ENCODE measurements at places on chromosomes 6 and 20.
A peak's percentile ranks its signal among the peaks of the same experiment; 100 is the strongest.

DNA sequence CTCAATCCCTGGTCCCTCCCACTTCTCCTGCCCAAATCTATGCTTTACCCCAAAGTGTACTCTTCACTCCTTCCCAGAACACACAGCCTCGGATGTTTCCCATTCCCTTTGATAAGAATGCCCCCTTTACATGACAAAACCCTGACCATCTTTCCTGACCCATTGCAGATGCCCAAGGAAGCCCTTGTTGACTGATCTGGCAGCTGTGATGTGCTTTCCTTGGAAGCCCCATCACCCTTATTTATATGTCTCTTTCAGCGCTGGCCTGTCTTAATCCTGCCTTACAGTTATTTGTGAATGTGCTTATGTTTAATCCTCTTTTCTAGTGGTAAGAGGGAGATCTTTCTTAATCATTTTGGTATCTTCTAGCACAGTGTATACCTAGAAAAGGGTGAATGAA is 523.1 kb downstream of the CD83 start:
- DNase-seq, result no peak

- DNase-seq, result peak; percentile 98
Measured at GRCh38 chr20:32285621-32286371, 8.3 kb downstream of the KIF3B start.

GRCh38 chr20:38170826-38171674 is 6.0 kb upstream of the TGM2 start:
- DNase-seq, result no peak

- DNase-seq, result no peak
Measured at GRCh38 chr6:123439371-123439770, 197.4 kb downstream of the TRDN start.

DNA sequence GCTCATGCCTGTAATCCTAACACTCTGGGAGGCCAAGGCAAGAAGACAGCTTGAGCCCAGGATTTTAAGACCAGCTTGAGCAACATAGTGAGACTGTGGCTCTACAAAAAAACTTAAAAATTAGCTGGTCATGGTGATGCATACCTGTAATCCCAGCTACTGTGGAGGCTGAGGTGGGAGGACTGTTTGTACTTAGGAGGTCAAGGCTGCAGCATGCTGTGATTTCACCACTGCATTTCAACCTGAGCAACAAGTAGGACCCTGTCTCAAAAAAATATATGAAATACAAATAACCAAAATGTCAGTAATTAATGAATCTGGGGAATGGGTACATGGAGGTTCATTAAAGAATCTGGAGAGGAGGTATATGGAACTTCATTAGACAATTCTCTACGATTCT is 9.9 kb downstream of the FKBP5 start:
- no peak for DNase-seq

DNA sequence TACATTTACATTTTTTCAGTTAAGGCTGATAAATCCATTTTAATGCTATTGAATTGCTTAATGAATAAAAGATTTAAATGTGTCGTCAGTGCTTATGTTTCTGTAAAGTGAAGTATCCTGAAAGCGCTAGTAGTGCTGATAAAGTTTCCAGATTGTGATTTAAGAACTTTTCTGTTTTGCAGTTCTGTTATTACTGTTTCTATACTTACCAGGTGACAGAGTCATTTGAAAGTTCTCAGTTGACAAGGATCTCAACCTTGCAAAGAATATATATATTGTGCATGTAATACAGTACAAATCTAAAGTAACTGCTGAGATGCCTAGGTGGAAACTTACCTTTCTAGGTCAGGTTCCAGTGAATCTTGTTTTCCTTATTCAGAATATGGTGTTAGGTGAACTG is 201.8 kb downstream of the ARID1B start:
- no peak for DNase-seq

GRCh38 chr6:49522710-49523593 is 23.2 kb downstream of the GLYATL3 start:
- DNase-seq, result no peak

DNA sequence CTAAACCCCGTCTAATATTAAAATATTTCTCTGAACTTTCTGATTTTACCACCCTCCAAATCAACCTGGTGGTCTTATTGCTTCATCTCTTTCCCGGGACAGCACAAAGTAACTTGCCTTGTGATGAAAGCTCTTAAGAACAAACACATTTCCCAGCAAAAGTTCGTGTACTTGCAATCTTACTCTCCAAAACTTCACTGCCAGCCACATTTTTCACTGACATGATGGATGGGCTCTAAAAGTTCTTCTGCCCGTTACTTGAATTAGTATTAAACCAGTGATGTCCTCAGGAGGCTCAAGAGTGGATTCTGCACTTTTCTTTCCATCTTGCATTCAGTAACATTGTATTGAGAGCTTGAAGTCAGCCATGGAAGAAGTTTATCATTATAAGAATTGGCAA is 731.6 kb upstream of the GJE1 start:
- DNase-seq, result no peak

DNA sequence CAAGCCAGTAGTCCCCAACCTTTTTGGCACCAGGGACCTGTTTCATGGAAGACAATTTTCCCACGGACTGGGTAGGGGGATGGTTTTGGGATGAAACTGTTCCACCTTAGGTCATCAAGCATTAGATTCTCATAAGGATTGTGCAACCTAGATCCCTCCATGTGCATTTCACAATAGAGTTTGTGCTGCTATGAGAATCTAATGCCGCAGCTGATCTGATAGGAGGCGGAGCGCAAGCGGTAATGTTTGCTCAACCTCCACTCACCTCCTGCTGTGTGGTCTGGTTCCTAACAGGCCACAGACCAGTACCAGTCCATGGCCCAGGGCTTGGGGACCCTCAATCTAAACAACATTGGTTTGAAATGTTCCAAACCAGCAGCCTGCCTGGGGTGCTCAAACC is 137.0 kb upstream of the STXBP5 start:
- no peak for DNase-seq

GRCh38 chr6:120951258-120951657 is 383.0 kb downstream of the TBC1D32 start:
- no peak for DNase-seq

DNA sequence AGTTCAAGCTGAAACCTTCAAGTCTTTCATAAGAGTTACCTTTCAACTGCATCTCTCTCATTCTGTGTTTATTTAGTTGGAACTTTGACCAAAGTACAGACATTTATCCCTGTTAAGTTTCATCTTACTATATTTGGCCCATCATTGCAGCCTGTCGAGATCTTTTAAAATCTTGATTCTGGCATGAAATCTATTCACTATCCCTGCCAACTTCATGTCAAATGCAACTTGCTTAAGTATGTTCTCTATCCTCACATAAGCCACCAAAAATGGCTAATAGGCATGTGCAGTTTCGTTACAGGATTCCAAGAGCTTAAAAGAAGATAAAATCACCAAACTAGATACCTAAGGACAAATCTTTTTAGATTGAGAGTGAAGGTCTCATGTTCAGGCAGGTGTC is 117.5 kb upstream of the KCNQ5 start:
- DNase-seq, result no peak

DNA sequence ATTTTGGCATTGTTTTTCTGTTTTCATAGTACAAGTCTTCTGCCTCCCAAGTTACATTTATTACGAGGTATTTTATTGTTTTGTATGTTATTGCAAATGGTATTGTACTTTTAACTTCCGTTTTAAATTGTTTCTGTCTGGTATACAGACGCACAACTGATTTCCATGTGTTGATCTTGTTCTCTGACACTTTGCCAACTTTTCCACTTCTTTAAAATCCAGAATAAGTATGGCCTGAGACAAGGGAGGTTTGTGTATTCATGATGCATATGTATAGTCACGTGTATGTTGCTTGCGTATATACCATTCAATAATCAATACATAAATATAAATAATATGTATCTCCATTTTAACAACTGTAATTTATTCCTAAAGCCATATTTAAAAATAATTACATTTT is 41.2 kb downstream of the THBS2 start:
- DNase-seq, result peak; percentile 38

GRCh38 chr20:15288106-15288505 is 950.7 kb upstream of the FLRT3 start:
- no peak for DNase-seq

GRCh38 chr6:6600875-6601274 is 12.4 kb downstream of the LY86 start:
- no peak for DNase-seq

DNA sequence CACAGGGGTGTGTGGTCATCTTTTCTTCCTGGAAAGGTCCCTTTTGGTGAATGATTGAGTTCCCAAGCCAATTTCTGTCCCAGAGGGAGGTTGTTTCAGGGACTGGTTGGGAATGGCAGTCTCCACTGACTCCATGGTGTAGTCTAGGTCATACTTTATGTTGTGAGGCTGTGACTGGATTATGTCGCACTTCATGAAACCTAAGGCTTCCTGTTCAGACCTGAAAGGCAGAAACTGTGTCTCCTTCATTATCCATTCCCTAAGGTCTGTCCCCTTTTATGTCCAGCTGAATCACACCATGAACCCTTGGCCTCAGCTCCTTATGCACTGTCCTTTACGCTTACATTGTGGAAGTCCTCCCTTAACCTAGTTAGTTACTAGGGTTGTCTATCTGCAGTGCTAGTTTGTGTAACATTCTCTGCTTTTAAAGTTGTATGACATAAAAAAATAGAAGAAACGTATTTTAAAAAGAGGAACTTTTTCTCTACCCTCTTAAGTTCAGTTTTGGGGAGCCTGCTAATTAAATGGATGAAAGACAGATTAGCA is 191.3 kb downstream of the JARID2 start:
- DNase-seq, result no peak

DNA sequence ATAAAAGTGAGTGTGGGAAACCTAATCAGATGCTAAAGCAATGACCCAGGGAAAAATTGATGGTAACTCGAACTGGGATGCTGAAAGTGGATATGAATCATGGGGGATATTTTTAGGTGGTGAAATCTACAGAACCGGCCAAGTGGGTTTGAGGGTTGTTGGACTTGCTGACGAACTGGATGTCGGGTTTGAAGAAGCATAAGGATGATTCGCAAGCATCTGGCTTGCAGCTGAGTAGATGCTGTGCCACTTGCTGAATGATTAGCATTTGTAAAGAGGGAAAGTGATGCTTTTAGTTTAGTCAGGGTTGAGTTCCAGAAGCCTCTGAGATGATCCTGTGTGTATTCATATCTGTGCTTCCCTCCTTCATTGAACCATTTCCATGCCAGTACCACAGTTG is 54.9 kb downstream of the UBR2 start:
- DNase-seq, result no peak

GRCh38 chr6:17984812-17985670 is 2.4 kb downstream of the KIF13A start:
- DNase-seq, result no peak

DNA sequence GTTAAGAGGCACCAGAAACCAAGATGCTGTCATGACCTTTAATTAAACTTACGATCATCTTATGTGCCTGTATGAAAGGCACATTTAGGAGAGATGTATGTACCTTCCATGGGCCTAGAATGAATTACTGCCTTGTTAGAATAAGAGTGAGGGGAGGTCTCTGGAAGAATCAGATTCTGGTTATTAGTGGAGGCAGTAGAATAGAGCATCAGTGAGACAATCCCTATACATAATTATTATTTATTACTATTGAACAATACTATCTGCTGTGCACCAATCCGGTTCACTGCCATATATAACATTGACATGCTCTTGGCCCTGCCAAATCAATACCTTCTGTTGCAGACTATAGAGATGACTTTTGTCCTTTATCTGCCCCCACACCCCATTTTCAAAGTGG is 776.5 kb downstream of the DHX35 start:
- DNase-seq, result no peak

DNA sequence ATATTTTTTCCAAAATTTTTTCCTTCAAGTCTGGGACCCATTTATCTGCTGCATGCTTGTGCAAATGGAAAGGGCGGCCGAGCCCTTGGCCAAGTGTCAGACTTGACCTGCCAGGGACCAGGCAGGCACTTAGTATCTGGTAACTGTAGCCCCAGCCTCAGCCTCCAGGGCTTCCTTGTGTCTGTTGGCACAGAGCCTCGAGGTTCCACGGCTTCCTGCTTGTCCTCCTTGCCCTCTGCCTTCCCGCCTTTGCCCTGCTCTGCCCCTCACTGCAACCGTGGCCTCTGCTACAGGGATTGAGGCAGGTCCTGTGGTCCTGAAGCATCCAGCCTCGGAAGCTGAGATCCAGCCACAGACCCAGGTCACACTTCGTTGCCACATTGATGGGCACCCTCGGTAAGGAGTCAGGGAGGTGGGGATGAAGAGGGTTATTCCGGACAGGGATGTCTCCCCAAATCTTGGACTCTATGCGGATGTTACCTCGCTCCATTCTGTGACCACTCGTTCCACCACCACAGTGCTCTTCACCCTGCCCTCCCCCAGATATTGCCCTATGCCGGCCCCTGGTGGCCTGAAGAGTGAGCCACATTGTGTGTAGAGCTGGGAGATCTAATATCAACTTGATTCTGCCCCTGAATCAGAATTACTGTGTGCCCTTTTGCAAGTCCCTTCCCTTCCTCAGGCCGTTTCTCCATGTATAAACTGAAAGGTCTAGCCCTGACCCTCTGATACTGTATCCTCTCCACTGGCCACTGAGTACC is 41.5 kb upstream of the SRF start:
- DNase-seq, result peak; percentile 66

- DNase-seq, result peak; percentile 50
Measured at GRCh38 chr6:118565311-118565960, 17.3 kb downstream of the PLN start.

- DNase-seq, result no peak
Measured at GRCh38 chr6:815348-815738, 122.4 kb upstream of the EXOC2 start.

DNA sequence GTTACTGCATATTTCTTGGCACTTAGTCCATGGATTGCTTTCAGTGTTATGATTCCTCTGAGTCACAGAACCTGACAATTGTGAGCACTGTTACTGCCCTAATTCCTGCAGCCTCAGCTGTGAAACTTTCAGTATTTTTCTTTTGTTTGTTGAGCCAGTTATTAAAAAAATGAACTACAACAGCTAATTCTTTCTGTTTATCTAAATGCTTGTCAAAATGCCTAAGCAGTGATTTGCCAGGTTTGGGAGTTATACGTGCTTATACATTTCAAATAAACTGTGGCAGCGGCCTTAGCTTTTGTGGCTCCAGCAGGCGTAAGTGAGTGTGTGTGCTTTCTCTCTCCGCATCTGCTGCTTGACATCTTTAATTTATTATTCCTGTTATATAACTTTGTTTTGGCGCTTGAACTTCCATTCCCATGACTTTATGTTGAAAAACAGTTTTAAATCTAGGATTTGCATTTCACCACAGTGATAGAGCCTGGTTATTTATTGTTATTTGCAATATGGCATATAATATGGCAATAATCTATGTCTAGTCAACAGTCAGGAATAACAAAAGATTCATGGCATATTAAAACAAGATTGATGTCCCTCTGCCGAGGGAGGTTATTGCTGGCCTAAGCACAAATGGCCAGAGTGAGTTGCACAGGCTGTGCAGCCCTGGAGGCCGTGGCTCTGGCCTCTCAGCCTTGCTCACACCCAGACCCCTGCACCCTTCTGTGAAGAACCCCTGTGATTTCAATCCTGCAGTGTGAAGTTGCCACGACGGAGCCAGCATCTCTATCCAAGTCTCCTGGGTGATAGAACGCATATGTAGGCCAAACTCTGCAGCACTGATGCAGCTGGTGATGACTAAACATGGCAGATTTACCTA is 303.4 kb downstream of the THBS2 start:
- no peak for DNase-seq

- DNase-seq, result no peak
Measured at GRCh38 chr6:118253741-118254140, 294.4 kb upstream of the PLN start.

- DNase-seq, result no peak
Measured at GRCh38 chr6:156406099-156406498, 371.1 kb upstream of the ARID1B start.

GRCh38 chr20:19907326-19908056 is 109.7 kb upstream of the NAA20 start:
- DNase-seq, result no peak

- DNase-seq, result no peak
Measured at GRCh38 chr20:50876063-50876685, 55.1 kb downstream of the ADNP start.
